GM23338 (cell line): ENCODE measurements at places on chromosomes 4 and X.
A peak's percentile ranks its signal among the peaks of the same experiment; 100 is the strongest.

- no peak overlapping the region for H3K4me3 ChIP-seq
- H3K27ac ChIP-seq, result no peak overlapping the region
- peaks cover 5% of the 10 kb centered on the region; the same call in 1 of the 2 replicates for H3K36me3 ChIP-seq
- no peaks in the 10 kb centered on the region for H3K27me3 ChIP-seq
These were observed 22.6 kb downstream of the SPCS3 start for GRCh38 chr4:176342384-176342783.

DNA sequence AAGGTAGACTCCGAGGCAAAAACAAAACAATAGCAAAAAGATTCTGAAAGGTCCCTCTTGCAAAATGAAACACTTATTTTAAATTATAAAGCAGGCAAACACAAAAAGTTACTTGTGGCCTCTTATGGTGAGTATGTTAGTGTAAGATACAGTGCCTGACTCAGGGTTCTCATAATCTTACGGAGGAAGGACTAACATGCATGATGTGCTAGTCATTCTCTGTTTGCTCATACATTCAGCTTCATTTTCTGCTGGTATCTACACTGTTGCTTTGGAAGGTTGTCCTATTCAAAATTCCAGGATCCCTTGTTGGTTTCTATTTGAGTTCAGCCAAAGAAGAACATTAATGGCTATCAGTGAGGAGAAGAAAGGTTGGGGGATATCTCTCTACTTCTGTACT lies 249.1 kb upstream of the FAM47A start:
- no peaks in the 10 kb centered on the region for H3K36me3 ChIP-seq
- H3K27me3 ChIP-seq, result no peaks in the 10 kb centered on the region
- H3K4me3 ChIP-seq, result no peak overlapping the region

DNA sequence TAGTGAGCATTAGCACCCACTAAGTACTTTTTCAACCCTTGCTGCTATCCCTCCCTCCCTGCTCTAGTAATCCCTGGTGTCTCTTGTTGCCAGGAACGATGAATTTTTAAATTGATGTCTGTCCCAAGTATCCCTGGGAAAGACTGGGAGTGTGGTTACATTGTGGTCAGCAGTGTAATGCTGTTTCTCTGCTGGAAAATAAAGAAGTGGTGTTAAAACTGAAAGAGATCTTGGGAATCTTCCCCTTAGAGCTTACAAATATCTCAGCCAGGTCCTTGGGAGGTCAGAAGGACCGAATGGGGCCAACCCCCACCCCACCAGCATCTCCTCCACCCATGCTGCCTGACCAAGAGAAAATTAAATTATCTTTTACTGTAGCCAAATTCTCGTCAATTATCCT lies 174.5 kb upstream of the MXRA5 start:
- no peaks in the 10 kb centered on the region for H3K27me3 ChIP-seq
- no peak overlapping the region for H3K4me3 ChIP-seq
- H3K27ac ChIP-seq, result no peak overlapping the region
- H3K36me3 ChIP-seq, result no peaks in the 10 kb centered on the region

- no peak overlapping the region for H3K27ac ChIP-seq
- H3K36me3 ChIP-seq, result no peaks in the 10 kb centered on the region
- H3K4me3 ChIP-seq, result no peak overlapping the region
- no peaks in the 10 kb centered on the region for H3K4me1 ChIP-seq
- DNase-seq, result peak; percentile 87
- H3K27me3 ChIP-seq, result no peaks in the 10 kb centered on the region
These were observed 598.7 kb upstream of the TECRL start for GRCh38 chr4:65007841-65008439.

DNA sequence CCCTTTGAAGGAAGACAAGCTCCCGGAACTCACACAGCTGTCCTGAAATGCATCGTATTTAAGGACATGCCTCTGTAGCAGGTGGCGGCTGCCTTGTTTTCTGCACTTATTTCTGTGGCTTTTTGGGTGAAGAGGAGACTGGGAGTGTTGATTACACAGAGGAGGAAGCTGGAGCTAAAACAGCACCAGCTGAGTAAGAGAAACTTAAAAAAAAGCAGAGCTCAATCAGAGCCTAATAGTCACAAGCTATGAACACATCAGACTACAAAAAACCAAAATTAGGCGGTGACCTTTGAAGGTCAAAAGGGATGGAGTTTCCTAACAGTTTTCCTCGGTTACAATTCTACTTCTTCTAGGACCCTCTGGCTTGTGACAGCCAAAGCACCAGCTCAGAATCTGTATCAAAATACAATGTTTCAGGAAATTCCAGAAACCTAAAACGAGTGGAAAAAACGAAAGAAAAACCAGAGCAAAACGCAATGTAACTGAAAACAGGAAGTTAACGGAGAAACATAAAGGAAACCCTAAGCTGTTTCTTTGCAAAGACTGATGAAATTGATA lies 13.5 kb downstream of the PRKX start:
- no peak overlapping the region for H3K4me3 ChIP-seq
- DNase-seq, result no peak
- peaks cover 6% of the 10 kb centered on the region; the same call in 1 of the 2 replicates for H3K4me1 ChIP-seq
